Activated T-helper 2 cell treated with anti-CD3 and anti-CD28 coated beads, Interferon-gamma antibody, Interleukin-2, Interleukin-4, amounts not matched to agents 10 μg/mL and 5 μg/mL and 100 μg/mL, durations not matched to agents 14 hours and 24 hours and 36 hours (primary cell): ENCODE measurements at places on chromosomes 3 and 15. TPM values are rescaled to one million over a fixed set of nuclear protein-coding genes. Genes with fewer than 3 reads are reported as not detected.

DNA sequence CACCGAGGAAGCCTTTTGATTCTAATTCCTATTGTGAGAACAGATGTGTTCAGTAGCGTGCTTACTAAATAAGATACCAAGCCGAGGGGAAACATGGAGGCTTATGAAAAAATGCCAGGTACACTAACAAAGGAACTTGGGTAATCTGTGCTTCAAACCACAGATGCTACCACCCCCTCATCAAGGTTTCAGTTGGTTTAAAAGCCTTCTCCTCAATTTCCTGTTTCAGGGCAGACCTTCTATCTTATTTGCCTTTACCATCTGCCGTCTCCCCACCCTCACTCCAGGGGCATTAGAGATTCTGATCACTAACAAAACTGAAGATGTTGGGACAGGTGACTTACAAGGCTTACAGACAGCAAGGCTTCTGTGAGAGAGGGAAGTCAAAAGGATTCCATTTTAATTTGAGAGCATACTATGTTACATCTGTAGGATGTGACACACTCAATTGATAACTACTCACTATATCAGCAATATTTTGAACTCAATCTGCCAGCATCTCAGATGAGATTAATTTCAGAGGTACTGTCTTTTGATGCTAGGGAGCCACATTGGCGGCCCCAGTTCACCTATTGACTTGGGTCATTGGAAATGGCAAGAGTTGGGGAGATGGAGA, 60.6 kb upstream of the PLCL2 start:
- no peak for DNase-seq

Gene EPHA6
- total RNA-seq, result not detected in 2 replicates

DNA sequence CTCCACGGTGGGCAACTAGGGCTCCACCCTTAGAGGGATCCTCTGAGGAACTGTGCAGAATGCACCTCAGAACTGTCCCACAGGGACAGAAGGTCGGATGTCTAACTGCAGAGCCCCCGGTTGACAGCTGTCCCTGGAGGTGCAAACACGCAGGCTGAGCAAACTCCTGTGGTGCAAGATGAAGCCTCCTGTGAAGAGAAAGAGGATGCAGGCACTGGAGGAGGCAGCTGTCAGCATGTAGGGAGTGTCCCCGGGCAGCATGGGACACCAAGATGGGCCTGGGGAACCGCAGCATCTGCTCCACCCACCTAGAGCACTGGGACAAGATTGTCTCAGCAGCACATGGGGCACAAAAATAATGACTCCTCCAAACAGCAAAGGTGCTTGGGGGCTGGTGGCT, 258.9 kb downstream of the ABHD5 start:
- no peak for DNase-seq

Gene ZMYND10
- 0.94 and 1.8 TPM in 2 replicates for total RNA-seq

Gene HCLS1
- total RNA-seq, result 234 and 243 TPM in 2 replicates

DNA sequence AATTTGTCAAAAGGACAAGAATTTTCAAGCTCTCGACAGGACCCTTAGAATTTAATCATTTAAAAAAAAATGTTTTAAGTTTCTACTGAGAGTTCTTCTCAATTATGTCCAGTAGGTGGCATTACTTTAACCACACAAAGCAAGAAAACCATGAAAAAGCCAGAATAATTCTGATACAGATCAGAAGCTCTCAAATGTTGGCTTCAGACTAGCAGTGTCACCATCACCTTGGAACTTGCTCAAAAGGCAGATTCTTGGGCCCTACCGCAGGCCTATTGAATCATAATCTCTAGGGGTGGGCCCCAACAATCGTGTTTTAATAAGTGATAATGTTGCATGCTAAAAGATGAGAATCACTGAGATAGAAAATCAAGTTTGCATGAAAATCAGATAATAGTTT, 99.5 kb upstream of the KCNMB2 start:
- DNase-seq, result no peak

Gene CPEB1
- not detected in 2 replicates for total RNA-seq

- no peak for DNase-seq
Measured at GRCh38 chr3:177595530-177596188, 398.4 kb upstream of the TBL1XR1 start.

DNA sequence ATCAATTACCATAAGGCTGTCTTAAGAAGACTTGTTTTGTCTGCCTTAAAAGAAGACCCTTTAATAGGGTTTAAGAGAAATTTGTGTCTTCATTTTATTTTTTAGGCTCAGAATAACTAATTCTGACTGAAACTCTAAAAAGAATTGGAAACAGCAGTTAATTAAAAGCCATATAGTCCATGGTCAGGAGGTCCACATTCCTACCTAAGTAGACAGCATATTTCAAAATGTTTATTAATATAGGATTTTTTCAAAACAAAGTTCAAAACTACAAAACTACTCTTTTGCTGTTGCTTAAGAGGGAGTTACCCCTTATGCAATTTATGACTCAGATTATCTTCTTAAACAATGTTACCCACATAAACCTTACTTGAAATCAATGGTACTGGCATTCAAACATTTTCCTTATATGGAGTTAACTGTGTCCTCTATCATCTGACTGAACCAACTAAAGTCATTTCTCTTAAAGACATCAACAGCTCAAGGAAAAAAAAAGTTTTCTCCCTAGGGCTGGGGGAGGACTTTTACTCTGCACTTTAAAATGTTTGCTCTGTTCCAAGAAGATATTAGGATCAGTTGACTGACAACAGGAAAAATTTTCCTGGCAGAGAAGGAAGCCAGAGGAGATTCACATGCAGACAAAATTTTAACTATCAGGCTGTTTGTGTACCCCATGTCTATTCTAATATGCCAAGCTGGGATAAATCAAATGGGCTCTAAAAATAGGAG, 56.8 kb upstream of the NANOGP8 start:
- no peak for DNase-seq
